ENCODE measurements at places on chromosomes 2 and 18. TPM values are rescaled to one million over a fixed set of nuclear protein-coding genes. Genes with fewer than 3 reads are reported as not detected.

The ASAP2 gene
- 0.34 TPM for total RNA-seq

The PAX3 gene
- not detected for total RNA-seq

The CACNB4 gene
- total RNA-seq = 0.13 TPM

The ARHGEF33 gene
- not detected for total RNA-seq

The ALLC gene
- not detected for total RNA-seq

The SH3BP4 gene
- total RNA-seq = 0.05 TPM

The FAM124B gene
- 0.58 TPM for total RNA-seq

The ERFE gene
- 0.10 TPM for total RNA-seq

The PKP4 gene
- 37.4 TPM for total RNA-seq

The NOL4 gene
- total RNA-seq = not detected

The CCL20 gene
- total RNA-seq = not detected

The GGCX gene
- total RNA-seq = 18.1 TPM

The EML6 gene
- total RNA-seq = 0.86 TPM

The ACMSD gene
- not detected for total RNA-seq

The OXER1 gene
- not detected for total RNA-seq

The IL36A gene
- not detected for total RNA-seq

The GREB1L gene
- not detected for total RNA-seq

All from activated naive CD4-positive, alpha-beta T cell treated with anti-CD3 and anti-CD28 coated beads, Interleukin-2, amount 10 ng/mL, durations not matched to agents 5 hours and 36 hours (primary cell).